ENCODE measurements at places on chromosomes 6 and 20.

DNA sequence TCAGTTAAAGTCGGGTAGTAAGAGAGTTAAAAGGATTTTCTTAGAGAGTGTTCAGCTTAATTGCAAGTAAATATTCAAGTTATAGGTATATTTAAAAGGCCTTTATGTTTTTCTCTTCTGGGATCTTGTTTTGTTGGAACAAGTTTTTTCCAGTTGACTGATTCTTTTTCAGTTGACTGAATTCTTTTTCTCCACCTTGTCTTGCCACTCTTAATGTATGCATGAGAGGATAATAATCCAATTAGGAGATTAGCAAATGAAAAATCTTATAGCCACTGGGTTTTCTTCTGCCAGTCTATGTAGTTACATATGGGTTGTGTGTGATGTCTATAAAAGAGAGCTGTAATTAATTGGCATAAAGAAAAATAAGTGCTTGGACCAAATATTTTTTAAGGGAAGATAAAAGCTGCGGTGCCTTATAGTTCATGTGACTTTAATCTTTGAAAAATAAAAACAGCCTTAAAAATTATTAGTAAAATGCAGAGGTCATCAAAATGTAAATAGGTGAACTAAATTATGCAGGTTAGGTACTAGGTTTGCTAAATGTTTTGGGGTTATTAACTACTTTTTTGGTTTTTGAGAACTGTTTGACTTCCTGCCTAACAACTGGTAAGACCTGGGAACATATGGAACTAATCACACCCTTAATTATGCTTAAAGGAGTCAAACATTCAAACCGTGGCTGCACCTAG is 367.2 kb downstream of the HTR1B start:
- no peak for DNase-seq

DNA sequence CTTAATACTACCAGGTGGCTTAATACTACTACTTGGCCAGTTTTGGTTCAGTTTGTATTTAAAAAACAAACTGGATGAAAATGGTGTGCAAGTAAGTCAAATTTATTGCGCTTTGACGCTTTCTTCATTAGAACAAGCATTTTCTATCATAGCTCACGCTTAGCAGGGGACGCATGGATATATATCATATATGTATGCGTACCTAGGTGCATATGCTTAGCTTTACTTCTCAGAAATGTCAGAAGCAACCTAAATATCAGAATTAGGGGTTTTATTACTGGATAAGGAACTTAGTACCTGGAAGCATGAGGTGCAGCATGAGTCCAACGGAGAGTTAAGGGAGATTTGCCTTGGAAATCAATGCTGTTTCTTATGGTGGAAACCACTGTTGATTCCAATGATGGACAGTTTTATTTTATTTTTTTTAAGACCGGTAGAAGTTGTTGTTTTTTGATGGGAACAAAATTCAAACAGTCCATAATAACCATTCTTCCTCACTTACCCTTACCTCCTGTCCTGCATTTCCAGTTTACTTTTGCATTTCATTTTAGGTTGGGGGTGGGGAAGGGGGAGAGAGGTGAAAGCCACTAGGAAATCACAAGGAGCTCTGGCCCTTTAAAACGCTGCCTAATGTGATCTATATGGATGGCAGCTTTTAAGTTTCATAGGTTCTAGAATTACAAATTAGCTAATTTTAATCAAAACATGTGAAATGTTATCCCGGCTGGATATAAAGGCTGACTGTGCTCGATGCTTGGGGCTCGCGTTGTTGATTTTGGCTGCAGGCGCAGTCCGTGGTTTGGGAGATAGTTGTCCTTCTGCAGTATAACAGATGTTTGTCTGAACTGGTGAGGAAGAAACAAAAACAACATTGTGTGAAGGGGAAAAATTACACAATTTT is 2.1 kb downstream of the SOBP start:
- DNase-seq = no peak

DNA sequence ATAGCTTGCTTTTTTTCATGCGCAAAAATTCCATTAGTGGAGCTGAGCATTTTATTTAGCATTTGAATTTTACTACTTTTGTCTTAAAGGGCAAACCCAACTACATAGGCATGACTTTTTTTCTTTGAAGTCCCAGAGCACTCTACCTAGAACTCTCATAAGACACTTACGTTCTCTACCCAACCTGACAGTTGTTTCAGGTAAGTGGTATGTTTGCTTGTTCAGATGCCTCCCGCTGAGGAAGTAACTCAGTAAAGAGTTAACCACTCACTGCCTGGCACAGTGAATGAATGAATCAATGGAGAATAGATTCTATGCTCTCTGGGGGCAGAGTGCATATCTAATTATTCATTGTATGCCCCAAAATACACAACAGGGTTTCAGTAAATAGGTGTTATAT is 212.3 kb upstream of the PRDM1 start:
- no peak for DNase-seq

GRCh38 chr20:34747479-34747878 is 43.3 kb downstream of the TP53INP2 start:
- DNase-seq = no peak

DNA sequence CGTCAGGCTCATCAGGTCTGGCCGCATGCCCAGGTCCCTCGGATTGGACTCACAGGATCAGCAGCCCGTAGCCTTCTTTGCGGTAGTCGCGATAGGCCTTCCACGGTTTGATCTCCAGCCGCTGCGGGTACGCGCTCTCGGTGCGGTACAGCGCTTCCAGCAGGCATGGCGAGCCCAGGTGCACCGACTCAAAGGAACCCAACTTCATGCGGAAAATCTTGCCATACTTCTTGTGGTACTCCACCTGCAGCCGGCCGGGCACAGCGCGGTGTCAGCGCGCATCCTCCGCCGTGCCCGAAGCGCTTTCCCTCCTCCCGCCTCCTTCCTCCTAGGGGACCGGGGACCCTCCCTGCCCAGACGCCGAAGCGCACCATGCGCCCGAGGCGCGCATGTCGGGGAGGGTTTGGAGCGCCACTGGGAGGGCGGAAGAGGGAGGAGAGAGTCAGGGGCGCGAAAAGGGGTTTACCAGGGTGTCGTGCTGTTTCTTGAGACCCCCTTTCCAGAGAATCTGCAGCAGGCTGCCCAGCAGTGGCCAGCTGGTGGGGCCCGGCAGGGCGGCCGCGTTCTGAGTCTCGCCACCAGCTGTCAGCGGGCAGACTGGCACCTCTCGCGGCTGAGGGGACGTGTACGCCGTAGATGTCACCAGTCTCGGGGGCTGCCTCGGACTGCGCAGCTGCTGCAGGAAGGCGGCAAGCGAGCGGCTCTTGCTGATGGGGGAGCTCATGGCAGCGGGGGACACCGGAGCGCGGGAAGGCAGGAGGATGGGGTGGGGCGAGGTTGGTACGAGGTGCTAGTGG is 732 bp downstream of the CYP24A1 start:
- DNase-seq = no peak

- DNase-seq = no peak
These were observed 204.5 kb downstream of the HIVEP2 start for GRCh38 chr6:142740449-142740848.

GRCh38 chr20:61520076-61520892 is 268.2 kb downstream of the CDH4 start:
- DNase-seq = peak; percentile 36

DNA sequence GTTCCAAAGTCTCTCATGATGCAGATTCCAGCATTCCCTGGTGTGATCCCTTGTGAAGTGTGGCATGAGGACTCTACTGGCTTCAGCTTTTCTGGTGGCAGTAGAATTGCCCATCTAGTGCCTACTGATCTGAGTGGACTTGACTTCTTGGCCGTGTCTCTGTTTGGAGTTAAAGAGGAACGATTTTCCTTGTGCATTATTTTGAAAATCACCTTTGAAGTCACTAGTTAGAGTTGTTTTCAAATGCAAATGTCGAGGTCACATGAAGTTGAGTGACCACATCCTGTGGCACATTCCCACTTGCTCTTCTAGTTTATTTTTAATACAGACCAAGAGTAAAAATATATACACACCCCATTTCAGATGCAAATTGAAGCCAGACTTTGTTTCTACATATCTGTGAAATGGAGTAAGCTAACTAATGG is 270.7 kb upstream of the TAB2 start:
- DNase-seq = no peak

DNA sequence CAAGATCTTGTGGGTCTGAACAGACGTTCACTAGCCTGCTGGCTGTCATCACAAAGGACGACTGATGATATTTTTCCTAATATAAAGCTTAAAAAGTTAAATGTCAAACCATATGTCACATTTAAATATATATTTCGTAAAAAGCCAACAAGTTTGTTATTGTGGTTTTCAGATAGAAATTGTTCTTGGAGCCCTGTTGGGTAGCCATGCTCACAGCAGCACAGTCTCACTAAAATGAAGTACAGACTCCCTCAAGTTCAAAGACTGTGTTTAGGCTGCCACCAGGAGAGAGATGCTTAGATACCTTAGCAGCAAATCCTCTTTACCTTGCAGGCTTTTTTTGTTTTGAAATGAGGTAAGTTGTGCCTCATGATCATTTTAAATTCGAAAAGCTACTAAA is 17.8 kb downstream of the EEF1E1 start:
- DNase-seq = no peak

- no peak for DNase-seq
These were observed 5.6 kb upstream of the ADGRF1 start for GRCh38 chr6:47047479-47048407.

- DNase-seq = no peak
These were observed 586 bp upstream of the HMGA1 start for GRCh38 chr6:34236131-34236442.

- no peak for DNase-seq
These were observed 18.1 kb upstream of the TRIM27 start for GRCh38 chr6:28941684-28942448.

GRCh38 chr6:157186785-157187181 is 136.5 kb downstream of the TMEM242 start:
- no peak for DNase-seq

DNA sequence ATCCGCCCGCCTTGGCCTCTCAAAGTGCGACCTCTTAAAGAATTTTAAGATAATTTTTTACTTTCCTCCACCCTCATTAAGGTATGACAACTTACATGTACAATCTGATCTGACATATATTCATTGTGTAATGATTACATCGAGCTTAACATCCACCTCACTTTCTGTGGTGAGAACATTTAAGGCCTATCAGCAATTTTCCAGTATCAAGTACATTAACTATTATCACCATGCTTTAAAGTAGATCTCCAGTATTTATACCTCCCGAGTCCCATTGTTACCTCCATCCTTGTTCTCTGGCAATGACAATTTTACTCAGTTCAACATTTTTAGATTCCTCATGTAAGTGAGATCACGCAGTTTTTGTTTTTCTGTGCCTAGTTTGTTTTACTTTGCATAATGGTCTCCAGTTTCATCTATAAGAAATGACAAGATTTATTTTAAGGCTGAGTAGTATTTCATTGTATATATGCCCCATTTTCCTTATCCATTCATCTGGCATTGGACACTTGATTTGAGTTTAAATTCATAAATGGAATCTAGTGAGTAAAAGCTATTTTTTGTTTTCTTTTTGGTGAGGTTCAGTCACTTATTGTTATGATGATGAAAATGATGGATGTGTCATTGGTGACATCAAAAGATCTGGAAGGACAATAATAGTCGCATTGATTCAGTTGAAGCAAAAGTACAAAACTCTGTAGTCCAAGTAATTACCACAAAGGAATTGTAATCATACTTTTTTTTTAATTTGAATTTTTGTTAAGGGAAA is 87.0 kb downstream of the OR2B2 start:
- DNase-seq = no peak

- DNase-seq = no peak
These were observed 635.3 kb downstream of the UTRN start for GRCh38 chr6:144920391-144920961.

GRCh38 chr20:36018208-36018988 is 50.0 kb downstream of the CNBD2 start:
- DNase-seq = no peak

DNA sequence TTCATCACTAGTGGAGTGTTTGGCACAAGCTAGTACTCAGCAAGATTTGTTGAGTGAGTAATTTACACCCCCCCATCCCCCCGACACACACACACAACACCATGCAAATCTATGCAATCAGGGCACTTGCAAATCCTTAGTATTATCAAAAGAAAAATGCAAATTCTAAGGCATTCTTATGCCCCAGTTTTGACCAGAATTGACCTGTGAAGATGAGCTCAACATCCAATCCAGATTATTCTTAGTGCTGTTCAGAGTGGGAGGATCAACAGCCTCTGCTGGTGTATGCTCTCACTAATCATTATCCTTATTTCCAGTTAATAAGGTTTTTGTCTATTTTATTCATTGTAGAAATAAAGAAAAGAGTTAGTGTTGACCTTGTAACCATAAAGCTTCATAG is 185.4 kb downstream of the PLCB1 start:
- DNase-seq = no peak

DNA sequence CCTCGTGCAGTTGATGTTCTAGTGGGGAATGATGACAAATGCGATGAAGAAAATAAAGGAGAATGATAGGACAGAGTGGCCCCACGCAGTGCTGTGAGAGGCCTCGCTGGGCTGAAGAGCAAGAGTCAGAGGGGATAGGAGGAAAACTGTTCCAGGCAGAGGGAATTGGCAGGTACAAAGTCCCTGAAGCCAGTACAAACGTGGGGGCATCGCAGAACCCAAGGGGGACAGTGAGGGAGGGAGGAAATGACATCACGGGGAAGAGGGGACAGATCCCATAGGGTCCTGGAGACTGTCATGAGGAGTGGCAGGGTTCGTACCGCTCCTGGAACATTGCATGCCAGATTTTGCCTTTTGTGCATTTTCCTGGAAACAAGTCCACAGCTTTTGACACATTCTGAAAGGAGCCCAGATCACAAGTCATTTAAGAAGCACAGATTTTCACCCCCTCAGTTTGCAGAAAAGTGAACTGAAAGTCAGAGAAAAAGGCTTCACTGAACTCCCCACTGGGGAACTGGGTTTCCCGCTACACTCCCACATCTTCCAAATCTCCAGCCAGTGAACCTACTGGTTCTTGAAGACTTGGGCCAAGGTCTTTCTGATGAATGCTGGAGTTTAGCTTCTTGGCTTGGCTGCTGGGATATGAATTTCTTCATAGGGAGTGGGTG is 77.0 kb downstream of the SULF2 start:
- no peak for DNase-seq

- DNase-seq = no peak
These were observed 83.9 kb upstream of the GPR6 start for GRCh38 chr6:109894181-109894580.

DNA sequence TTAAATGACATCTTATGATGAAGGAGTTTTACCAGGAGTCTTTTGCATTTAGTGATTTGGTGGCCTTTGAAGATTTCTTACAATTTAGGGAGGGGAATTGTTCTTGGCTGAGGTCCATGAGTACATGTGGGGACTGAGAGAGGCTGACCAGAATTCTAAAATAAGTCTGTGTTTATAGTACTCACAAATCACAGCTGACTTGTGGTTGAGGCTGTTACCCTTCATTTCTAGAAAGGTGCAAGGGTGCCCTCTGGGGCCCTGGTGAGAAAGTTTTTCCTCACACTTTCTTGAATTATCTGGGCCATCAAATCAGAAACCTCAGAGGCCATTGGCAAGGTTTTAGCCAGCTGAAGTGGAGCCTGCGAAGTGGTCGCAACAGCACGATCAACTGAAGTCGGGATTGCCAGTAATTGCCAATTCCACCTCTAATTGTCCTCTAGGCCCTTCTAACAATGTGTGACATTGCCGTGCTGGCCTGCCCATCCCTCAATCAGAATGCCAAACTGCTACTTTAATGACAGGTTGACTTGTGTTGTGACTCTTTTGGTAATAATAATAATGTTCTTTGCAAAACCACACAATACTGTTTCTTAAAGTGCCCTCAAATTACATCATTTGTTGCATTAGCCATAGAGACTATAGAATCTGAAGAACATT is 221.6 kb downstream of the OGFRL1 start:
- no peak for DNase-seq

- no peak for DNase-seq
These were observed 2.6 kb downstream of the GJA1 start for GRCh38 chr6:121437851-121438651.

Data from suprapubic skin (tissue), 4 donors.